Hepatic stellate cell (primary cell): ENCODE measurements at places on chromosomes 5 and 9.
A peak's percentile ranks its signal among the peaks of the same experiment; 100 is the strongest.

DNA sequence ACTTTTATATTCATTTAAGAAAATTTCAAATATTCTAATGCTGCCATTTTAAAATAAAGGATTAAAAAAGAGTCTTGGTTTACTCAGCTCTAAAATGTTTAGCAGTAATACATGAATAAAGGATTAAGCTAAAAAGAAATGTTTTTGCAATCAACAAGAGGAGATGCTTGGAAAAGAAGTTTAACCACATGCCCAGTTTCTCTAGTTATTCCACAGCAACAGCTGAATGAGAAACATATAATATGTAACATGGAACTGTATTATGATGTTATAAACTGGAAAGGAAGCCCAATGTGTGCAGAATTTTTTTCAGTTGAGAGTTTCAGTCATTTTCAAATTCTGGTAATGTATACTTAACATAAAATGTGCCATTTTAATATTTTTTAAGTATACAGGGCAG lies 76.5 kb upstream of the ALDH1A1 start:
- no peak for DNase-seq

DNA sequence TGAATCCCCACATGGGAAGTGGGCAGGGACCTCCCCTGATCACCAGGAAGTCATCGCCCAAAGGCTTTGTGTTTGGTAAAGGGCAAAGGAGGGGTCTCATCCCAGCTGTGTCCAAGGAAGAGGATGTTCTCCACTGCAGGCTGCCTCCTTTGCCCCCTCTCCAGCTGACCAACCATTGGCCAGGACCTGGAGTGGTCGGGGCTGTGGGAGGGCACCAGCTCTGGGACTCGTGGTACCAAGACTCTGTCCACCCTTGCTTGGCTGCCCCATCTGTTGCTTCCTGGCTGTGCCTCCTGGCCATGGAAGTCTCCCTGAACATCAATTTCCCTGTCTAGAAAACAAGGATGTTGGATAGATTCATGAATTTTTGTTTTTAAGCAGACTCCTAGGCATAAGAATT lies 34.1 kb downstream of the COL15A1 start:
- no peak for DNase-seq

- no peak for DNase-seq
Observed at GRCh38 chr5:140110646-140110957, 3.3 kb upstream of the PURA start.

DNA sequence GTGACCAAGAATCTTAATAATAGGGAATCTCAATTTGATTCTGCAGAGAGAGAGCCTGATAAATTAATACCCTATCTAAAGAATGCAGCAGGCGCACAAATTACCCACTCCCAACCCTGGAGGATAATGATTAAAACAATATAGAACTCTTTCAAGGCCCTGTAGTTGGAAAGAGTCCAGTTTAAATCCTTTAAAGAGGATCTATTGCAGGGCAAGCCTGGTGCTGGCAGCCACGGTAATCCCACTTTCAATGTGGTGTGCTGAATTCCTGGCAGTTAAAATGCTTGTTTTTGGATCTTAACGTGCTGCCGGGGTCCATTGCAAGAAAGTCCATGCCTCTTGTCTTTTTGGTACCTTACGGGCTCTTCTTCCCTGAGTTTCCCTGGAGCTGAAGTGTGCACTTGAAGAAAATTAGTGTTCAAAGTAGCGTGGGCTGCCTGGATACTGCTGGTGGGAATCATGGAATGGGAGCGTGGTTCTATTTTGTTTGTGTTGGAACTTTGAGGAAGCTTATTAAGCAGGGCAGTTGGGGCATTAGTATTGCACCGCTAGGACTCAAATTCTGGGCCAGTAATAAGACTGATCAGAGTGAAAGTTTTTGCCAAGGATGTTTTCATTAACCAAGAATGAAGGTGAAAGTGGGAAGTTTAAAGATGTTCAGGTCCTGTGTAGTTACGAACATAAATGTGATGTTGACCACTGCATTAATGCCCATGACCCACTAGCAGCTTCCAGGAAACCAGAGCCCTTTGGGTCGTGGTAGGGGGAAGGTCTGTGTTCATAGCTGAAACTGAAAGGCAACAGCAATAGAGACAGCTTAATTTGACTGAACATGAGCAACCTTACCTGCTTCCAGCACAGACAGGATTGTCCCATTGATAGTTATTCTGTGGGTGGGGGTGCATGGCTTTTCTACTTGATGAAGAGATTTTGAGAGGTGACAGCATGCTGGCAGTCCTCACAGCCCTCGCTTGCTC lies 20.8 kb downstream of the MARCHF6 start:
- DNase-seq: no peak

DNA sequence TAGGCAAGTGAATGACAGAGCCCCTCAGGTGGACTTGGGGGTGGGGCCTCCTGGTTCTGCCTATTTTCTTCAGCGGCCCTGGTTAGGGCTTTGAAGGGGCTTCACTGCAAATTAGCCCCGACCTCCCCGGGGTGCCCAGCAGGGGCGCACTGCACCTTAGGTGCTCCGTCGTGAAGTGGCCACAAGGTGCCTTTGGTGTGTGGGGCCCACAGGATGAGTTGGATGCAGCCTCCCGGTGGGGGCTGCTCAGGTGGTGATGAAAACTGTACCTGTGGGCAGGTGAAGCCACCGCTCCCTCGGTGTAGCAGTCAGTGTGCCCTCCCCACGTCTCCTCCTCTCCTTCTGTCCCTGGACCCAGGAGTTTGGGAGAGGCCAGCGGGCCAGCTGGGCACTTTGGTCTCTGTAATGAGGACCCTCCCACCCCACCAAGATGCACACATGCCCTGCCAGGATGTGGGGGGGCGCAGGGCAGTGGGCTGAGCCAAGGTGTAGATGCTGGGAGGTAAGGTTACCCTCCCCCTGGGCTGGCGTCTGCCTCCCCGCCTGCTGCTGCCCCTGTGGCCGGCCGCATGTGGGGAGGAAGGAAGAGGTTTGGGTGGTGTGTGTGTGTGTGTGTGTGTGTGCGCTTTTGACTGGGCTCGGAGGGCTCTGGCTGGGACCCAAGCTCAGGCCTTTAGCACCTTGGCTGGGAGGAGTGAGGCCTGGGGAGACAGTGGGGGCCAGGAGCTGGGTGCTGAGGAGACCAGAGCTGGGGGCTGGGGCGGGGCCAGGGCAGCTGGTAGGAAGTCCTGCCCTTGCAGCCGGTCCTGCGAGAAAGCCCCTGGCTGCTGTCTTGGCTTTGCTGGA lies 55.6 kb downstream of the RXRA start:
- DNase-seq: no peak

DNA sequence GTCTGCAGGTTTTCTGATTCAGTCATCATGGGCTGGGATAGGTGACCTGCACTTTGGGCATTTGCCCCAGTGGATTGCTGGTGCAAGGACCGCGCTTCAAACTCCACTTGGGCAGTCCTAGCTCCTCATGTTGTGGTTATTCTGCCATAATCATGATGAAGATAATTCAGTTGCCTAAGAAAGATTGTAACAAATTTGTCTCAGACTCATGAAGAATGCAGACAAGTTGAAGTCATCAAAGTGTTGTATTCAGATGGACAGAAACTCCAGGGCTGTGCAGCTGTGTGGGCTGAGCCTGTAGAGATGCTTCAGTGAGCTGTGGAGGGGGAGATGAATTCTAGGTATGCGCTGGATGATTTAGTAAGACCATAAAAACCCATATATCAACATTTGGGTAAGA lies 38.5 kb downstream of the TARS1 start:
- no peak for DNase-seq

GRCh38 chr9:6405371-6405770 lies 7.6 kb upstream of the UHRF2 start:
- no peak for DNase-seq

GRCh38 chr9:97041898-97042297 lies 3.0 kb upstream of the CTSV start:
- no peak for DNase-seq

GRCh38 chr5:146919304-146919703 lies 40.7 kb upstream of the PPP2R2B start:
- no peak for DNase-seq

- DNase-seq: no peak
Observed at GRCh38 chr5:118519466-118519865, 468.9 kb downstream of the DTWD2 start.

GRCh38 chr9:32395510-32396216 lies 11.2 kb downstream of the ACO1 start:
- DNase-seq: peak; percentile 76

GRCh38 chr9:126468141-126468825 lies 141.7 kb downstream of the MVB12B start:
- DNase-seq: no peak

DNA sequence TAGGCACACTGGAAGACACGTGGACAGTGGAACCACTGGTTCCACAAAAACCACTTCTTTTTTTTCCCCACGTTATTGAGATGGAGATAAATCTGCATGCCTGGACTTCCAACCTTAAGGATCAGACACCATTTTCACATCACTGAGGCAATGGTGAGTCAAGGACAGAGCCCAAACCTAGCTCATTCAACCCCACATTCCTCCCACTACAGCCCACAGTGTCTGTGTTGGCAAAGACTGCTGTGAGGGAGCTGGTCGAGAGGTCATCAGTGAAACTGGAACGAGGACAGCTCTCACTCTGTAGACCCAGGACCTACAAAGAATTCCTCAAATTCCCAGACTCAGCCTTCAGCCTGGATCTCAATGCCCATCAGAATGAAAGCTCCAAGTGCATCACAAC lies 74.8 kb downstream of the ABCA1 start:
- no peak for DNase-seq

DNA sequence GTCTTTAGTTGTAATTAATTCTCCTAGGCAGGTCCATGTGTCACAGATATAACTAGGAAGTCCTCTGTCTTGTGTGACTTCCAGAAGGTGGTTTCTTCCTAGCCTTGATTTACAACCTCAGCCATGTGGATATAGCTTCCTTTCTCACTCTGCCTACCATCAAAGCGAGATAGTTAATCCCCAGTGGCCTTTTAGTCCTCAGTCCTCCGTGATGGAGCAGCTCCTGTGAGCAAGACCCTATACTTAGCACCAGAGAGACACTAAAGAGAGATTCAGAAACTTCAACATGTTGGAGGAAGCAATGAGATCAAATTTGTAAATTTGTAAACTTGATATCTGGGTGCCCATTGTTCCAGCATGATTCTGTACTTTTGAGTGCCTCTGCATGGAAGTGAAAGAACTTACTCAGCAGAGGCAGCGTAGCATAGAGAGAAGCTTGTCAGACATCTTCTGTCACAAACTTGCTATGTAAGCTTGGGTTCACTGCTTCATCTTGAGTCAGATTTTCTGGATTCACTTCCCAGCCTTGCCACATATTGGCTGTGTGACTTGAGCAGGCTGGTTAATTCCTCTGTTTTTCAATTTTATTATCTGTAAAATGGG lies 170.2 kb upstream of the NR3C1 start:
- no peak for DNase-seq
